ENCODE measurements at places on chromosomes 5 and 9.
A peak's percentile ranks its signal among the peaks of the same experiment; 100 is the strongest.

- no peak for DNase-seq
These were observed 96.0 kb downstream of the GALNT10 start for GRCh38 chr5:154286557-154286956.

- peak; percentile 19 for DNase-seq
These were observed 67.4 kb downstream of the ROR2 start for GRCh38 chr9:91882627-91883026.

GRCh38 chr9:20568400-20568799 lies 53.9 kb downstream of the MLLT3 start:
- DNase-seq, result no peak

GRCh38 chr5:94847726-94848125 lies 229.3 kb downstream of the SLF1 start:
- no peak for DNase-seq

GRCh38 chr5:161380486-161380885 lies 166.0 kb downstream of the GABRB2 start:
- no peak for DNase-seq

GRCh38 chr5:56674441-56674840 lies 140.9 kb upstream of the MAP3K1 start:
- DNase-seq, result no peak

GRCh38 chr5:136036293-136036911 lies 7.6 kb downstream of the TGFBI start:
- DNase-seq, result no peak

DNA sequence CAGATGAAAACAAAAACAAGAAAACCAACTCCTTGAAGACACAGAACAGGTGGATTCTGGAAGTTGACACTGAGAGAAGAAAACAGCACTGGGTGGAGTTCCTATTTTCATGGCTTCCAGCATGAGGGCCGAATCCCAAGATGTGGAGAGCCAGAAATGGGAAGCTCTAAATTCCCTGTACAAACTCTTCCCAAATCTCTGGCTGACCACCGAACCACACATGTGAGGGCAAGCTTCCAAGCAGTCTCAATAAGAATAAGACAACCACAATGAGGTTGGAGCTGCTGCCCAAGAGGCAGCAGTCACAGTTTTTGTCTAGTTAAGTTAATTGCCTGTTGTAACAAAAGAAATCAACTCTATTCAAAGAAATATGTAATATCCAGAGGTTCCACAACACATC lies 339.3 kb upstream of the SLC30A5 start:
- DNase-seq, result no peak

GRCh38 chr9:123453831-123454321 lies 97.9 kb downstream of the CRB2 start:
- DNase-seq, result no peak

DNA sequence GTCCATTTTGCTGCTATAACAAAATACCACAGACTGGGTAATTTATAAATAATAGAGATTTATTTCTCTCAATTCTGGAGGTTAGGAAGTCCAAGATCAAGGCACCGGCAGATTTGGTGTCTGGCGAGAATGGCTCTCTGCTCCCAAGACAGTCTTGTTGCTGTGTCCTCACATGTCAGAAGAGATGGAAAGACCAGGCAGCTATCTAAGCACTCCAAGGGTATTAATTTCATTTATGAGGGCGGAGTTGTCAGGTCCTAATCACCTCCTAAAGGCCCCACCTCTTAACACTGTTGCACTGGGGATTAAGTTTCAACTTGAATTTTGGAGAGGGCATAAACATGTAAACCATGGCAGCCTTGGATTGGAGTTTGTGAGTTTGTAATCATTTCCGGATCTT lies 30.3 kb downstream of the ADCY2 start:
- DNase-seq, result no peak

All from DMS53 (cell line).